Sigmoid colon (tissue), 7 donors: ENCODE measurements at places on chromosomes 13 and 19. TPM values are rescaled to one million over a fixed set of nuclear protein-coding genes. Genes with fewer than 3 reads are reported as not detected.

DNA sequence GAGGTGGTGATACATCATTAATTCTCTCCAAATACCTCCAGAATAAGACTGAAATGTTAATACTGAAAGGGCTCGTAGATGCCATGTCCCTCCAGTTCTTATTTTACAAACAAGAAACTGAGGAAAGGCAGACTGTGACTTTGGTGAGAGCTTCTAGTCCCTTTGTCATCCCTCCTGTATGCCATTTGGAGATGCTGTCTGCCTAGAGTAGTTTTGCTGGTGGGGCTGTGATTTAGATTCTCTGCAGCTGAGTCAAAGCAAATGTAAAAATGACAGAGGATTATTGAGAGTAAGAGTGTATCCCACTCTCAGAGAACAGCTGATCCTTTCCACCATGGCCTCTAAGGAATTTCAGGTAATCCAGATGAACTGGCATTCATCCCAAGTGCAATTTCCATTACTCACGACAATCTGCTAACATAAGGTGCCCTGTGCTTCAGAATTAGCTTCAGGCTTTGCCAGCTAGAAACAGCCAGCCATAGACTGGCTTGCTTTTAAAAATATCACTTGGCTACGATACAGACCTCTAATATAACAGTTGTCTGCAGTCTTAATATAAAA lies 16.8 kb downstream of the PABPC3 start:
- H3K27me3 ChIP-seq = no peaks in the 10 kb centered on the region
- no peaks in the 10 kb centered on the region for H3K36me3 ChIP-seq
- no peaks in the 10 kb centered on the region for H3K4me1 ChIP-seq
- DNase-seq = no peak
- no peak overlapping the region for H3K4me3 ChIP-seq
- no peak overlapping the region for H3K27ac ChIP-seq

DNA sequence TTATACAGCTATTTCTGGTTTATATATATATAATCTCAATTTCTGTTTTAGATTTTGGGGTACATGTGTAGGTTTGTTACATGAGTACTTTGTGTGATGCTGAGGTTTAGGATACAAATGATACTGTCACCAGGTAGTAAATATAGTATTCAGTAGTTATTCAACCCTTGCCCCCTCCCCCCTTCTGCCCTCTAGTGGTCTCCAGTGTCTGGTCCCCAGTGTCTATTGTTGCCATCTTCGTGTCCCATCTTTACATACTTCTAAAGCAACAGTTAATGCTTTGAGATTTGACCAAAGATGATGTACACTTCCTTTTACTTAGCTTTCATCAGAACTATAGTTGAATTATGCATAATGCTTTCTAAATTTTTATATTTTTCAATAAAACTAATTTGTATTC lies 1623.4 kb upstream of the PRR20A start:
- H3K27ac ChIP-seq = no peak overlapping the region
- no peaks in the 10 kb centered on the region for H3K4me1 ChIP-seq

DNA sequence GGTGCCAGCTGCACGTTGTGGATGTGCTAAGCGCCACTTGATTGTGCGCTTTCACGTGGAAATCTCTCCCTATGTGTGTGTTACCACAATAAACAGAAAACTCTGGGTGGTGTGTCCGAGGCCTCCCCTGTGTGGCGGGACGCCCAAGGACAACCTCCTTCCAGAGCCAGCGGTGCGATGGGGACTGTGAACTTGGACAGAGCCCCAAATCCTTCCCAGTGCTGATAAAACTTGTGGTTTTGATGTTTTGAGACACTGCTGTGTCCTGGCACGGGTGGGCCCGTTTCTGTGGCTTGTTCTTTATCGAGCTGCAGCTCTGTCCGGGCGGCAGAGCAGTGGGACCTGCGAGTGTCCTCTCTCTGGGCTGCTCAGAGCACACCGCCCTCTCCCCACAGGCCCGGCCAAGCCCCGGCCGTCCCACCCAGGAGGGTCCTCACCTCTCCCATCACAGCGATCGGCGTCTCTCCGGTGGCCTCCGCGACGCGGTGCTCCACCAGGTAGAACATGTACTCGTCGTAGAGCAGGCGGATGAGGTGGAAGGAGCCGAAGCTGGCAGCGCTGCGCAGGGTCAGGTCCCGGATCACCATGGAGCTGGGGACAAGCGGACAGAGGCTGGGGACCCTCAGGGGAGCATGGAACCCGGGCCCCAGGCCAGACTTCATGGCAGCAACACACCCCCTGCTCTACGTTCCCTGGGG lies 18.8 kb upstream of the RANBP3 start:
- H3K4me1 ChIP-seq = no peaks in the 10 kb centered on the region
- DNase-seq = no peak
- no peak overlapping the region for H3K27ac ChIP-seq
- H3K27me3 ChIP-seq = no peaks in the 10 kb centered on the region

DNA sequence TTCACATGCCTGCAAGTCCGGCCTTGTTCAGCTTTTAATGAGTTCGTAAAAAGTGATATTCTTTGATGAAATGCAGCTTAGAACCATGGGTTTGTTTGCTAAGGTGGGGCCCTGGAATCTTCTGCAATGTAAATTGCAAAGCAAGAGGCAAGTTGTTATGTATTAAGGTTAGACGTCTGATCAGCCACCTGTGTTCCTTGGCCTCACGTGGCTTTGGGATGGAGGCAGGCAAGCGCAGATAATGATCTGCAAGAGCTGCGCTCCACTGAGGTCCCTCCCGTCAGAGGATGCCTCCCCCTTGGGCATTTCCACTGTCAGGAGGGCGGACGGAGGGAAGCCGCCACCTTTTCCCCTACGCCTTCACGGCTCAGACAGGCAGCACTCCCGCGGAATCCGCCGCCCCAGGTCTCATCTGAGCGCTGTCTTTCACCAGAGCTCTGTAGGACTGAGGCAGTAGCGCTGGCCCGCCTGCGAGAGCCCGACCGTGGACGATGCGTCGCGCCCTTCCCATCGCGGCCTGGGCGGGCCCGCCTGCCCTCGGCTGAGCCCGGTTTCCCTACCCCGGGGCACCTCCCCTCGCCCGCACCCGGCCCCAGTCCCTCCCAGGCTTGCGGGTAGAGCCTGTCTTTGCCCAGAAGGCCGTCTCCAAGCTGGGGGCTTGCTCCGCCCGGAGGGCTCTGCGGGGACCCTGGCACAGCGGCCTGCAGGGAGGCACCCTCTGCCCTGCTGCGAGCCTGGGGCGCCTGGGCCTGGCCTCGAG lies 110.9 kb downstream of the CRYL1 start:
- H3K36me3 ChIP-seq = no peaks in the 10 kb centered on the region
- DNase-seq = no peak
- H3K4me3 ChIP-seq = no peak overlapping the region
- H3K27ac ChIP-seq = no peak overlapping the region
- no peaks in the 10 kb centered on the region for H3K4me1 ChIP-seq

GRCh38 chr13:59360108-59360507 lies 803.6 kb downstream of the DIAPH3 start:
- H3K4me1 ChIP-seq = peaks cover 40% of the 10 kb centered on the region
- no peaks in the 10 kb centered on the region for H3K27me3 ChIP-seq
- peak; percentile 72 for DNase-seq
- H3K27ac ChIP-seq = no peak overlapping the region
- H3K4me3 ChIP-seq = no peak overlapping the region
- no peaks in the 10 kb centered on the region for H3K36me3 ChIP-seq

GRCh38 chr13:66560189-66560588 lies 669.9 kb downstream of the PCDH9 start:
- DNase-seq = no peak
- no peaks in the 10 kb centered on the region for H3K36me3 ChIP-seq
- no peaks in the 10 kb centered on the region for H3K27me3 ChIP-seq
- H3K4me3 ChIP-seq = no peak overlapping the region

GRCh38 chr19:7692417-7693088 lies 9.4 kb downstream of the FCER2 start:
- H3K27me3 ChIP-seq = peaks cover 40% of the 10 kb centered on the region
- DNase-seq = no peak
- no peaks in the 10 kb centered on the region for H3K4me1 ChIP-seq

- H3K4me3 ChIP-seq = no peak overlapping the region
- no peaks in the 10 kb centered on the region for H3K4me1 ChIP-seq
- no peak overlapping the region for H3K27ac ChIP-seq
- no peak for DNase-seq
- no peaks in the 10 kb centered on the region for H3K27me3 ChIP-seq
These were observed 522.2 kb downstream of the FGF9 start for GRCh38 chr13:22193070-22193469.

GRCh38 chr19:10286803-10287737 lies at the start of gene ICAM4:
Gene ICAM4 (plus strand): TSS chr19:10286955. CDS start chr19:10287013, 58 bp downstream.
- no peak within 1 kb of the TSS for H3K27ac ChIP-seq
- H3K4me1 ChIP-seq = no peaks in the 10 kb centered on the region
- peak within 1 kb of the TSS; percentile 7 for H3K4me3 ChIP-seq
- no peaks in the 10 kb centered on the region for H3K36me3 ChIP-seq
- no peak for DNase-seq

DMKN gene
- 15.8 TPM for total RNA-seq

MRPL4 gene
- total RNA-seq = 56.7 TPM
